ENCODE measurements at places on chromosomes 13 and 19. TPM values are rescaled to one million over a fixed set of nuclear protein-coding genes. Genes with fewer than 3 reads are reported as not detected.

DNA sequence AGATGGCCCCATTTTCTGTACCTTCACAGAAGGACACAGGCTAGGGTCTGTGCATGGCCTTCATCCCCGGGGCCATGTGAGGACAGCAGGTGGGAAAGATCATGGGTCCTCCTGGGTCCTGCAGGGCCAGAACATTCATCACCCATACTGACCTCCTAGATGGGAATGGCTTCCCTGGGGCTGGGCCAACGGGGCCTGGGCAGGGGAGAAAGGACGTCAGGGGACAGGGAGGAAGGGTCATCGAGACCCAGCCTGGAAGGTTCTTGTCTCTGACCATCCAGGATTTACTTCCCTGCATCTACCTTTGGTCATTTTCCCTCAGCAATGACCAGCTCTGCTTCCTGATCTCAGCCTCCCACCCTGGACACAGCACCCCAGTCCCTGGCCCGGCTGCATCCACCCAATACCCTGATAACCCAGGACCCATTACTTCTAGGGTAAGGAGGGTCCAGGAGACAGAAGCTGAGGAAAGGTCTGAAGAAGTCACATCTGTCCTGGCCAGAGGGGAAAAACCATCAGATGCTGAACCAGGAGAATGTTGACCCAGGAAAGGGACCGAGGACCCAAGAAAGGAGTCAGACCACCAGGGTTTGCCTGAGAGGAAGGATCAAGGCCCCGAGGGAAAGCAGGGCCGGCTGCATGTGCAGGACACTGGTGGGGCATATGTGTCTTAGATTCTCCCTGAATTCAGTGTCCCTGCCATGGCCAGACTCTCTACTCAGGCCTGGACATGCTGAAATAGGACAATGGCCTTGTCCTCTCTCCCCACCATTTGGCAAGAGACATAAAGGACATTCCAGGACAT is 7.0 kb upstream of the CEACAM7 start:
- H3K4me1 ChIP-seq: no peaks in the 10 kb centered on the region
- no peaks in the 10 kb centered on the region for H3K36me3 ChIP-seq
- DNase-seq: no peak
- peaks cover 10% of the 10 kb centered on the region for H3K27me3 ChIP-seq

DNA sequence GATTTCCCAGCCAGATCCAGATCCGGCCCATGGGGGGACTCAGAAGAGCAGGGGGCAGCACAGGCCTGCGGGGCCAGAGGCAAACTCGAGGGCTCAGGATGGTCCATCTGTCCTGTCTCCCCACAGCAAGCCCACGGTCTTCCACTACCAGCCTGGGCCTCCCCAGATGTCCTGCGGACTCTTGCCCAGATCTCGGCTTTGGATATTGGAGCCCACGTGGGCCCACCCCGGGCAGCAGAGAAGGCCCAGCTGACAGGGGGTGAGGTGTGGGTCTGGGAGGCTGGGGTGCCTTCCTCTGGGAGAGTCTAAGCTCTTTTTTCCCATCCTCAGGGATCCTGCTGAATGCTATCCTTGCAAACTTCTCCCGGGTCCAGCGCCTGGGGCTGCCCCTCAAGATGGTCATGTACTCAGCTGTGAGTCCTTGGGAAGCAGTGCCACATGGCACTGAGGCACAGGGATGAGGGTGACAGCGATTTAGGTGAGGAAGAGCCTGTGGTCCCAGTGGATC is 3.4 kb downstream of the ACP4 start:
- H3K4me1 ChIP-seq: no peaks in the 10 kb centered on the region
- 0 out of 2 replicates have a peak, but pooled peaks cover 3% of the 10 kb centered on the region for H3K36me3 ChIP-seq
- no peak overlapping the region for H3K4me3 ChIP-seq
- no peak for DNase-seq
- H3K27me3 ChIP-seq: peaks cover 10% of the 10 kb centered on the region

PGLYRP2 gene
- total RNA-seq: not detected

SELENOV gene
- not detected for total RNA-seq

POU2F2 gene
- 9.3 TPM for total RNA-seq

Data from HFFc6 (cell line).